Kidney tubule cell (primary cell): ENCODE measurements at places on chromosomes 4 and X.

GRCh38 chr4:76373919-76374552 is 46.9 kb downstream of the CCDC158 start:
- peak; percentile 30 for DNase-seq

GRCh38 chr4:41602113-41602512 is 64.2 kb downstream of the LIMCH1 start:
- no peak for DNase-seq

DNA sequence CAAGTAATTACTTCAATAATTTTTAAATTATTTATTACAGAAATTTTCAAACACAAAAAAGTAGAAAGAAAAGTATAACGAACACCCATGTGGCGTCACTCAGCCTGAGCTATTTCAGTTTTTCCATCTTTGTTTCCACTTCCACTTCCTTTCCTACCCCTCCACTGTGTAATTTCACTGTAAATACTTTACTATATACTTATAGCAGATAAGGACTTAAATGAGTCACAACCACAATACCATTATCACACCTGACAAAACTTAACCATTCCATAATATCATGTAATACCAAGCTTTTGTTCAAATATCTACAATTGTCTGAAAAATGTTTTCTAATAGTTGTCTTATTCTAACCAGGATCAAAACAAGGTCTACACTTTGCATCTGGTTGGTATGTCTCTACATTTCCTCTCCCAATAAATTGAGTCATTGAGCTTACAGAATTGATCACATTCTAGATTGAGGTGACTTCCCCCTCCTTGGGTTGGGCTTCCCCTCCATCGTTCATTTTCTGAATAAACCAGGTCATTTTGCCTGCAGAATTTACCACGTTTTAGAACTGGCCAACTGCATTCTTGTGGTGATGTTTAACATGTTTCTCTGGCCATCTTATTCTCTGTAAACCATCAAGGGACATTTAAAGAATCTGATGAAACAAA is 48.7 kb downstream of the ATP10D start:
- no peak for DNase-seq

GRCh38 chrX:53458082-53458481 is 23.9 kb upstream of the HSD17B10 start:
- no peak for DNase-seq

DNA sequence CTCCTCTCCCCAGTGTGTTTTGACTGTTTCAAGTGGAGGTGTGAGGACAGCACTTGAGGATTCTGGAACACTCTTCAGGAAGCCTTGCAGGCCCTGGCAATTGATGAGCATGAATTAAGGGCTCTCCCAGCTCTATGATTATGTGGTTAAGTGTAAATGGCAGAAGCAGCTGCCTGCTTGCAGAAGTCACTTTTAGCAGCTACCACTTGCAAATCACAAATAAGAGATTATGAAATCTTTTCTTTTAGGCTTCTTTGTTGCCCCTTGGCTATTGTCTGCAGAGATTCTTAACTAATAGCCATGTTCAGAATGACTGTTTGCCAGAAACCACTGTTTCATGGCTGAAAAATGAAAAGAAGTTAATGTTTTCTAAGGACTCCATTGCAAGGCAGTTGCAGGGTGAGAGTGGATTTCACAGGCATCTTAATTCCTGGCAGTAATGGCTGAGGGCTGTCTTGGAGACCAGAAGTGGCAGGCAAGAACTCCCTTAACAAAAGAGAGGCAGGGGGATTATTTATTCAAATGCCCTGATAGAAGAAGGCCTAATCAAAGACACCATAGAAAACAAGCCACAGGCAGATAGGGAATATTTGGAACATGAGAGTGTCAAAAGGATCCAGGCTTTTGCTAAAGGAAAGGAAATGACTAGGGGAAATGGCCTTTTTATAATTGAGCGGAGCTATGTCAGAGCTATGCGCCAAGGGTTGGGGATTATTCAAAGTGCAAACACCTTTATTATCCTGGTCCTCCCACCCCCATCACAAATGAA is 8.3 kb upstream of the HOPX start:
- no peak for DNase-seq

DNA sequence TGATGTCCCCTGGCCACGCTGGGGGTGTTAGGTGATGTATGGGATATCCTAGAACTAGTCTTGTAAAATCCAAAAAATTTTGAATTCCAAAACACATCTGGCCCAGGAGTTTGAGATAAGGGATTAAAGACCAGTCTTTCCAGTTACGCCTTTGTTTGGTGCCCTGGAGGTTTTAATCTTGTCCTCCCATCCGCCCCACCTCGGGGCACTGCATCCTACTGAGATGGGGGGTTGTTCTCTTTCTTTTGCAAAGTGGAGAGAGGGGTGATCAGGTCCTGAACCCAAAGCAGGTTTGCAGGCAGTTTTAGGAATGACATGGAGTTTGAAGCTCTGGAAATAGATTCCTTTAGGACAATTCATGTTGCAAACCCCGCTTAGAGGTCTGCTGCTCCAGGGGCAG is 1.8 kb downstream of the SUV39H1 start:
- DNase-seq = no peak

- no peak for DNase-seq
Observed at GRCh38 chr4:651884-652642, 22.0 kb downstream of the ATP5ME start.
